ENCODE measurements at places on chromosomes 4 and X.

DNA sequence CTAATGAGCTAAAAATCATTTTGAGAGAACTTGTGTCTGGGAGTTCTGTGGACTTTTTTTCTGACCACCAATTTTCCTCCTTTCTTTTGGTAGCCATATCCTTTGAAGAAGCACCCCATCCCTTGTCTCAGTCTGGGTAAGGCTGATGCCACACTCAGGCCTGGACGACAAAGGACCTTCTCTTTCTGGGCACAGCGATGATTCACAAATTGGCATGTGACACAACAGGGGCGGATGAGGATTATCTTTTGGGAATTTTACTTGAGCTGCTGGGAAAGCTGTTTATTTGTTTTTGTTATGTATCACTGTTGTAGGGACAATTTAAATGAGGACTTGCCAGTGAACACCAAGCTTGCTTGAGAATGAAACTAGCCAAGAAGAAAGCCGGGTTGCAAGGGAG lies 233.4 kb upstream of the HAND2 start:
- DNase-seq, result no peak

DNA sequence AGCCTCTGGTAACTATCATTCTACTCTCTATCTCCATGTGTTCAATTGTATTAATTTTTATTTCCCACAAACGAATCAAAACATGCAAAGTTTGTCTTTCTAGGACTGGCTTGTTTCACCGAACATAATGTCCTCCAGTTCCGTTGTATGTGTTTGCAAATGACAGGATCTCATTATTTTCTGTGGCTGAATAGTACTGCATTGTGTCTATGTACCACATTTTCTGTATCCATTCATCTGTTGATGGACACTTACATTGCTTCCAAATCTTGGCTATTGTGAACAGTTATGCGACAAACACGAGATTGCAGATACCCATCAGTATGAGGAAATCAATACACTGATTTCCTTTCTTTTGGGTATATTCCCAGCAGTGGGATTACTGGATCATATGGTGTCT lies 8.4 kb upstream of the LDOC1 start:
- DNase-seq, result no peak

- peak; percentile 65 for DNase-seq
Measured at GRCh38 chrX:30141966-30142365, 73.4 kb upstream of the MAGEB2 start.

- no peak for DNase-seq
Measured at GRCh38 chr4:73970945-73971344, 10.9 kb downstream of the PF4 start.

DNA sequence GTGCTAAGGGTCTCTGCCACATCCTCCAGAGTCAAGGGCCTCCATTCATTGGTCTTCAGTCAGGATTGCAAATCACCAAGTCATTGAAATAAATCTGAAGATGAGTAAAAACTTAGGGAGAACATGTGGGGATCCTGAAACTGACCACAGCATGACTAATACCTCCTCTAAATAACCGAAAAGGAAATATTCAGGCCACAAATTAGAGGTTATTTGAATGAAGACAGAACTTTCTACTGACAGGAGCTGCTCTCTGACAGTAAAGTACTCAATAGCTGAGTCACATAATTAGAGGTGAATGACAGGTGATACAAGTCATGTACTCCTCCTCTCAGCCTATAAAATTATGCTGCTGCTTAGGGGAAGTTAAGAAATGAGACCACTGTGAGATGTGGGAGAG lies 240.2 kb upstream of the F9 start:
- DNase-seq, result no peak

- DNase-seq, result no peak
Measured at GRCh38 chr4:86587381-86588140, 6.6 kb upstream of the PTPN13 start.

- no peak for DNase-seq
Measured at GRCh38 chr4:14837860-14838259, 164.4 kb upstream of the CPEB2 start.

GRCh38 chrX:13742397-13743176 lies 8.0 kb downstream of the OFD1 start:
- DNase-seq, result no peak

DNA sequence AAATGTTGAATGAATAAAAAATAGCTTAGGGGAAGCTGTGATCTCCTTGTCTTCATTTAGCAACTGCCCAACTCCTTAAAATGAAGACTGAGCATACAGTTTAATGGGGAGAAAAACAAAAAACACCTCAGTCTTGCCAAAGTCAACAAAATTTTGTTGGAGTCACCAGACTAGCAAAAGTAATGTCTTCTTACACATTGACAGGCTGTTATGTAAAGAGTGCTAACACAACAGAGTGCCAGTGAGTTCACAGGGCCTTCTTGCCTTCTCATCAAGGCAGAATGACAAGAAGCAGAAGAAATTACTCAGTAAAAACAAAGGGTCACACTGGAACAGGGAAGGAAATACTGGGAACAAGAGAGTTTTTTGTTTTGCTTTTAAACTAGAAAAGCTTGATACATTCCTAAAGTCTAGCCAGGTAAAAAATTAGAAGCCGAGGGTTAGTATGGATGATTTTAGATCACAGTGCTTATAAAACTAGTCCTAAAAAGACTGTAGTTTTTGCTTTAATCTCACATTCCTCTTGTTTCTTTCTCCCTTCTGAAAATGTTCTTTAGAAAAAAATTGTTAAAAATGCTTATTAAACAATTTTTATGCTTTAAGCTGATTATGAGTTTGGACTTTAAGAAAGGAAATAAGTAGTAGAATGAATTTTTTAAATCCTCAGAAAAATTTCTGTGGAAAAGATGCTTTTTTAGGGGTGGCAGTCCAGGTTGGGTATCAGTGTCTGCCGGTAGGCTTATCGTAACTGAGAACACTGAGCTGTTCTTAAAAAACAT lies 38.7 kb upstream of the FRAS1 start:
- no peak for DNase-seq

DNA sequence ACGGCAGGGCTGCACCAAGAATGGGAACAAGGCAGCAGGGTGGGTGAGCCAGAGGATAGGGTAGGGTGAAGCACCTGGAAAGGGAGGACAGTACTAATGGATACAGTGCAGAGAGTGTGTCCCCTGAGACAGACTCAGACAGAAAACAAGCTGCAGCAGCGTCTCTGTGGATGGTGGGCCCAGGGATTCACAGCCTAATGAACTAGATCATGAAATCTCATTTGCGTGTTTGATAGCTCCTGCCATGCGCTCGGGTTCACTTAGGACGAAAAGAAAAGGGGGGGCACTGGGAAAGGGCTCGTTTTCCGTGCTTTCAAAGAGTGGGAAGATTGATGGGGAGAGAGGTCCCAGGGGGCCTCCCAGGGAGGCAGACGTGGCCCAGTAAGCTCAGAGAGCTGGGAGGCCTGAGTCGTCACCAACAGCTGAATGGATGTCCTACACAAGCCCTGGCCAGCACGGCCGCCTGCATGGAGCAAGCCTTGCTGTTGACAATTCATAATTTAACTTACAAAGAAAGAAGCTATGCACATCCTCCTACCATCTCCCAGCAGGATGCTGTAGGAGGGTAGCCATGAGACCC lies 446.9 kb downstream of the BCOR start:
- DNase-seq, result no peak

GRCh38 chrX:43939187-43939926 lies 33.8 kb downstream of the NDP start:
- no peak for DNase-seq
